GM13977 (cell line): ENCODE measurements at places on chromosomes 13 and 19.

GRCh38 chr19:46691104-46691503 lies 25.8 kb downstream of the PRKD2 start:
- DNase-seq: no peak

DNA sequence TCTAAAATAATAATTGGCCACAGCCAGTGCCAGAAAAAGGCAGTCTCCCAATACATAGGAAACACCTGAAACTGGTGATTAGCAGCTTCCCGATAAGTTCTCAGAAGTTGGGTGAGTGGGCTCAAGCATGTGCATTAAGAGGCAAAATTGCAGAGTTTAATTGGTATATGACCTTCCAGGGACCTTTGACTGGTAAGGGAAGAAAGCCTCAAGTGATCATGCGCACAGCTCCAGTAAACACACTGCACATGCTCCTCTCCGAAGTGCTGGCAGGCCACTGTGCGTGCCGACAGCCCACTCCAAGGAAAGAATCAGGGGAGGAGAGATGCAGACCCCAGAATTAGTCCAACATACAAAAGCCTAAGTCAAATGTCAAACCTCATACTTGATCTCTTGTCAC lies 18.9 kb upstream of the CEACAM8 start:
- no peak for DNase-seq

- DNase-seq: no peak
Measured at GRCh38 chr13:46565808-46566750, 13.1 kb downstream of the LRCH1 start.

GRCh38 chr19:16988661-16989060 lies 37.9 kb downstream of the CPAMD8 start:
- DNase-seq: no peak

- no peak for DNase-seq
Measured at GRCh38 chr19:35342430-35342829, 5.3 kb upstream of the FFAR1 start.

- DNase-seq: peak; percentile 69
Measured at GRCh38 chr13:42041684-42042035, 6.8 kb upstream of the DGKH start.
